ENCODE measurements at places on chromosomes 1 and 21. TPM values are rescaled to one million over a fixed set of nuclear protein-coding genes. Genes with fewer than 3 reads are reported as not detected.

GRCh38 chr1:59592924-59593323, 221.8 kb upstream of the HOOK1 start:
- no peaks in the 10 kb centered on the region for H3K36me3 ChIP-seq
- no peak overlapping the region for H3K27ac ChIP-seq
- DNase-seq: no peak
- no peaks in the 10 kb centered on the region for H3K27me3 ChIP-seq

Gene IKBKE
- total RNA-seq: 15.9 TPM

Gene DMRTA2
- 0.18 TPM for total RNA-seq

DNA sequence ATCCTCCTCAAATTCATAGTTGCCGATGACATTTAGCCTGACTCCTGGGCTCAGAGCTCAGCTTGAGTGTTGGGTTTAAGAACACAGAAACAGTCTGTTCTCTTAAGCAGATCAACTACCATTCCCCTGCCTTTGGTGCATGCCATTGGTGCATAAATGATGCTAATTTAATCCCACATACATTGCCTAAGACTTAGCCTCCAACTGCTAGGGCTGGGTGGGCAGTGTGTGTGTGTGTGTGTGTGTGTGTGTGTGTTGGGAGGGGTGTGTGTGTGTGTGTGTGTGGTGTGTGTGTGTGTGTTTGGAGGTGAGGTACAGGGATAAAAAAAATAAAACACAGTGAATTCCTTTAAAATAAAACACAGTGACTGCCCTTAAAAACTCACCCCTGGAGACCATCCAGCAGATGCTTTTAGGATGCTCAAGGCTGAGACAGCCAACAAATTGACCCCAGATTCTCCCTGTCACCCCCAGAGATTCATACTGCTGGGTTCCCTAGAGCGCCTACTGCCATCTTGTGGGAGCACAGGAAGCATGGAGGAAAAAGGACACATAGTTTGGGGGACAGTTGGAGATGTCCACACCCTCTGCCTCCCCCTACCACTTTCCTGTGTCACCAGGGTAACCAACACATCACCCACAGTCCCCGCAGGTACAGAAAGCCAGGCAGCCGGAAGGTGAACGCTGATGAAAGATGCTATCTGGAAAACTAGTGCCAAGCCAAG, 30.6 kb downstream of the KLHDC7A start:
- H3K4me3 ChIP-seq: no peak overlapping the region
- H3K36me3 ChIP-seq: no peaks in the 10 kb centered on the region
- no peak overlapping the region for H3K27ac ChIP-seq
- H3K27me3 ChIP-seq: no peaks in the 10 kb centered on the region

GRCh38 chr1:93150729-93151128, 29.5 kb downstream of the TMED5 start:
- H3K4me3 ChIP-seq: no peak overlapping the region
- no peaks in the 10 kb centered on the region for H3K27me3 ChIP-seq
- peaks cover 72% of the 10 kb centered on the region for H3K36me3 ChIP-seq
- no peak for DNase-seq
- no peak overlapping the region for H3K27ac ChIP-seq
- H3K4me1 ChIP-seq: no peaks in the 10 kb centered on the region

- peaks cover 98% of the 10 kb centered on the region for H3K27me3 ChIP-seq
- H3K27ac ChIP-seq: no peak overlapping the region
- H3K4me1 ChIP-seq: peaks cover 48% of the 10 kb centered on the region
- no peak for DNase-seq
- no peak overlapping the region for H3K4me3 ChIP-seq
Observed at GRCh38 chr1:18641005-18641941, 10.6 kb downstream of the PAX7 start.

DNA sequence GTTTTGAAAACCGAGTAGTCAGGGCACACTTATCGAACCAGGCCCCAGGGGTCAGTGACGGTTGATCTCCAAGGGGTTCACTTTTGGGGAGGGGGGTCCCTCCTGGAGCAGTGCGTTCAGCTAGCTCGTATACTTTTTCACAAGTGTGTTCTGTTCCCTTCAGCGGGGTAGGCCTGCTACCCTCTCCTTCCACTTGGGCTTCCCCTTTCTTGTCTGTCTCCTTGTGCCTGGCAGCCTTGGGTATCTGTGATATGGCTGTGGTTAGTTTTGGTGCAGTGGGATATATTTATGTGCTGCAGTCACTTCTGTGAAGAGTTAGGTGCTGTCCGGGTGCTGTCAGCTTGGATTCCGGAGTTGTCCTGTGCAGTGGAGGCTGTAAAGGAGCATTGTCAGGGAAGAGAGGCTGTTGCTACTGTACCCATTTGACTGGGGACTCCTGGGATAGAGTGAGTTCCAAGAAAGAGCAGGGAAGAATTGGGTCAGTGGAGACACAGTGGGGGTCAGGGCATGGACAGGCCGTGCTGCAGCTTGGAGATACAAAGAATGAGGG, 29.7 kb downstream of the ADARB1 start:
- no peak overlapping the region for H3K27ac ChIP-seq
- H3K4me3 ChIP-seq: no peak overlapping the region
- no peak for DNase-seq
- peaks cover 23% of the 10 kb centered on the region for H3K4me1 ChIP-seq
- H3K27me3 ChIP-seq: no peaks in the 10 kb centered on the region
- no peaks in the 10 kb centered on the region for H3K36me3 ChIP-seq

DNA sequence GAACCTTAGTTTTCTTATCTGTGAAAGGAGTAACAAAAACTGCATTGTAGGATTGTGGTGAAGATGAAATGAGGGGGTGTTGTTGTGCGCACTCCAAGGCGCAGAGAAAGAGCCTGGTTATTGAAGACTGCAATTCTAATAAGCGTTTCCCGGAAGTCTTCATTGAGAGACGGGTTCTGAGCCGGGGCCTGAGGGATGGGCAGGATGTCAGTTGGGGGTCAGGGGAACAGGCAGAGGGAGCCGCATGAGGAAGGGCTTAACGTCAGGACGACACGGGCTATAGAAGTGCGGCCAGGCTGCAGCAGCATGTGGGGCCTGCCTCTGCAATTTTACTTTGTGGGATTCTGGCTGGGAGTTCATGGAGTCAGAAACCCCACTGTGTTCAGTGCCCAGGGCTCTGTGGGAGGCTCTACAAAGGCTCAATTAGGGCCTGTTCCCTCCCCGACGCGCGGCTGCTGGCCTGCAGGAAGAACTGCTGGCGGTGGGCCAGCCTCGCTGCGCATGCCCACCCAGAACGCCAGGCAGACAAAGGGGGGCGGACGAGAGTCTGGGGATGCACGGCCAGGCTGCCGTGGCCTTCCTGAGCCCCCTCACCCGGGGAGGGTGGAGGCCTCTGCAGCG, 20.7 kb downstream of the TRIM62 start:
- H3K4me3 ChIP-seq: no peak overlapping the region
- H3K27ac ChIP-seq: no peak overlapping the region
- H3K36me3 ChIP-seq: no peaks in the 10 kb centered on the region
- DNase-seq: no peak
- peaks cover 15% of the 10 kb centered on the region for H3K4me1 ChIP-seq
- H3K27me3 ChIP-seq: no peaks in the 10 kb centered on the region
